NCI-H2029 treated with DMSO at 0.1 percent for 48 hours (cell line): ENCODE measurements at places on chromosomes 13 and 19.

DNA sequence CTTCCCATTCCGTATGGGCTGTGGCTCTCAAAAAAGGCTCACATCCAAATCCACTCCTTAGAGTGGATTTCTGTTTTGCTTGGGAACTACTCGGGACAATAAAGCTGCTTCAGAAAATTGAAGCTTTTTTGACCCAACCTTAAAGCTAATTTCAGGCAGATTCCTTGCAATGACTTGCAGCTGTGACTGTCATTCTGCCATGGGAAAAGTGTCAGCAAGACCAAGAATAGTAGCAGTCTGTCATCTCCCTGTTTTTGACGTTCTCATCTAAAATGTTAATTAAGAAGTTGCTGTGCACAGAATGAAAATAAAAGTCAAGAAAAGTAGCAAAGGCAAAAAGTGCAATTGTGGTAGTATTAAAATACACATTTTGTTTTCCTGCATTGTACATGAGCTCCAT lies 304.7 kb downstream of the COG6 start:
- no peak for DNase-seq

DNA sequence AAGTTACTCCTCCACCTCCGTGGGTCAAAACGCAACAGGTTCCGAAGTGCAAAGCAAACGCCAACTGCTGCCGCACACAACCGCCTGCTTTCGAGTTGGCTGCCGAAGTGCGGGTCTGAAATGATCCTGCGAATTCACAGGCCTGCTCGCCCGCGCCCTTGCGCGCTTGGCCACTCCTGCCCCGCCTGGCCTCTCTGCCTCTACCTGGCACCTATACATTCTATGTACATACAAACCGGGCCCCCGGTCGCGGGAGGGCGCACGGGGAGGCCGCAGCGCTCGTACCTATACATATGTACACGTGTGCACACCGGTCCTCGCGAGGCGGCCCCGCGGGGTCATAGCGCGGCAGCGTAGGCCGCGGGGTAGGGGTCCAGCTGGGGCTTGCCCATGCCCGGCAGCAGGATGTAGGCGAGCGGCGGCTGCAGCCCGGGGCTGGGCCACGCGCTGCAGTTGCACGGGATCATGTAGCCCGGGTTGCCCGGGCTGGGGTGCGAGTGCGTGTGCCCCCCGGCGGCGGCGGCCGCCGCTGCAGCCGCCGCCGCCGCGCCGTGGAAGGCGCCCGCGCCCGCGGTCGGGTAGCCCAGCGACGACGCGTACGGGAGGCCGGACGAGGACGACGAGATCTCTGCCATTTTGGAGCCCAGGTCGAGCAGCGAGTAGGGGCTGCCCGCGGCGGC lies 1.3 kb downstream of the SOX21 start:
- no peak for DNase-seq

DNA sequence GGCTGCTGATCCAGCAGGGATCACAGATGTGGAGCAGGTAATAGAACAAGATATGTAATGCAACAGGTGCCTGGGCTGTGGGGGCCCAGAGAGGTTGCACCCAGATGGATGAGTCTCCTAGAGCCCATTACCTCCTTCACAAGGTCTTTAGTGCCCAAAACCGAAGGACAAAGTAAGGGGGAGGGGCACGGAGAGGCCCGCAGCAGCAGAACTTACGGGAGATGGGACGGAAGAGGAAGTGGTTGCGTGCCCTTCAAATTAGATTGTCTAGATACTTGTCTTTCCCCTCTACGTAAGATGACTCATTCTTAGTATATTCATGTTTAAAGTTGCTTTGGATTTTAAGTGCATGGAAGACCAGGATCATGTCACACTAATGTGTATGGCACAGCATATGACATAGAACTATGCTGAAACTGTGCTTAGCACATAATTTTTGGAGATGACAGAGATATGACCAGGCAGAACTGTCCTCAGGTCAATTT lies 5.7 kb upstream of the MRPS31 start:
- no peak for DNase-seq

GRCh38 chr13:99273128-99273527 lies 14.9 kb upstream of the GPR18 start:
- no peak for DNase-seq

DNA sequence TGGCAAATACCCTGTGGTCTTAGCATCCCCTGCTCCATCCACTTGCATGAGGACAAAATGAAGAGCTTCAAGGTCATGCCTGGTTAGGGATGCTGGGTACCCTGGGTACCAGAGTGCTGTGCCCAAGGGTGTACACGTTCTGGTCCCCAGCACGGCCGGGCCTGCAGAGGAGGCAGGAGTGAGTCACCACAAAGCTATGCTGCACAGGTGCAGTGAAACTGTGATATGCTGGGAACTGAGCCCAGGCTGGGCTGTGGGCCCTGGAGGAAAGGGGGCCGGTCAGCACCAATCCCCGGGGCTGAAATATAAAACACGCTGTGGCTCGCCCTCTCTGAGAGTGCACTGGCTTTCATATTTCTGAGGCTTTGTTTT lies 95.1 kb downstream of the TSHZ3 start:
- no peak for DNase-seq

DNA sequence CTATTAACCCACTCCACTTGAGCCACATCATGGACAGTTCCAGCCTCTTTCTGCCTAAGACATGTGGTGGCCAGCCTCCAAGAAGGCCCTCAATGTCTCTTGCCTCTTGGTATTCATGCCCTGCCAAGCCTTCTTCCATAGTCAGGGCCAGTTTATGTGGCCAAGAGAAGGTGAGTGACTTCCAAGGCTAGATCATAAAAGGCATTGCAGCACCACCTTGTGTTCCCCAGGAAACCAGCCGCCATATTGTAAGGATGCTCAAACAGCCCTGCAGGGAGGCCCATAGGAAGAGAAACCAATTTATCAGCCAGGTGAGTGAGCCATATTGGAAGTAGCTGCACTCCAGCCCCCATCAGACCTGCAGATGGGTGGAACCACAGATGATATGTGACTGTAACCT lies 12.3 kb upstream of the DNMT1 start:
- no peak for DNase-seq

DNA sequence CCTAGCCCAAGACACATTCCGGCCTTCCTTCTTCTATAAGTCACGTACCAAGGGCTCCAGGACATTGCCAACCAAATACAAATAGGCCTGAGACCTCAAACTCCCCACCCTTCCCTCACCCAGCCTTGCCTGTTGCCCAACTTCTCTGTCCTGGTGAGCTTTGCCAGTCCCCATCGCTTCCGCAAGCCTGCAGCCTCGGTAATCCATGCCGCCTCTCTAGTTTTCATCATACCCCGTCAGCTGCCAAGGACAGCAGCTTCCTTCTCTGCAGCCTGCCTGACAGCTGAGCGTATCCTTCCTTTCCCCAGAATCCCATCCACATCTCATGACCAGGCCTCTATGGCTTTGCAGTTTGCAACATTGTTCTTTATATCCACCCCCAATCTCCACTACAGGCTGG lies 36.6 kb upstream of the POMP start:
- DNase-seq, result no peak

DNA sequence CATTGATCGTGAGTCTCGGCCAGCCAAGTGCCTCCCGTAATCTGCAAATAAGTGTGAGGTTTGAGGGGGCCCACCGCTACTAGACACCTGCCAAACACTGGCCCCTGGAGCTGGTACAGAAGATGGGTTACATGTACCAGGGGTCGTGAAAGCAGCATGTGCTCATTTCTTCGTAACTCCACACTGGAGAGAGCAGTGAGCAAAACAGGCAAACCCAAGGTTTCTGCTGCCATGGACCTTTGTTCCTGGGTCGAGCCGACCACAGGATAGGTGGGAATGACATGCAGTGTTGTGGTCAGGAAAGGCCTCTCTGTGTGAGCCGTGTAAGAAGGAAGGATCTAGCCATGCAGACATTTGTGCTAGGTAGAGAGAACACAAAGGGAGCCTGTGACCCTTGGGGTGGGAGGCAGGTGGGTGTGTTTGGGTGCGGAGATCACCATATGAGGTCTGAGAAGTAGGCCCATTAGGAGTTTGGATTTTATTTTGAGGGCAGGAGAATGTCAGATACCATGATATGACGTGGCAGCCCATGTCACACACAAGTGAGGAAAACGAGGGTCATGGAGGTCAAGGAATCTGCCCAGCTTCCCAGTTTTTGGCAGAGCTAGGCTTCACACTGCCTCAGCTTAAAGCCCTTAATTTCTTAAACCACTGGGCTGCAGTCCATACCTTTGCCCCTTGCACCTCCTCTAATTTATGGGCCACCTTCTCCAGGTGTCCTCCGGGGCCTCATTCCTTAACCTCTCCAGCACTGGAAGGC lies 919 bp downstream of the GTF3A start:
- no peak for DNase-seq

- DNase-seq, result no peak
These were observed 46.0 kb downstream of the RBM26 start for GRCh38 chr13:79360095-79360494.
